ENCODE measurements at places on chromosomes 12 and 14.
A peak's percentile ranks its signal among the peaks of the same experiment; 100 is the strongest.

GRCh38 chr12:3035171-3035570 lies 42.0 kb upstream of the TSPAN9 start:
- DNase-seq, result no peak

DNA sequence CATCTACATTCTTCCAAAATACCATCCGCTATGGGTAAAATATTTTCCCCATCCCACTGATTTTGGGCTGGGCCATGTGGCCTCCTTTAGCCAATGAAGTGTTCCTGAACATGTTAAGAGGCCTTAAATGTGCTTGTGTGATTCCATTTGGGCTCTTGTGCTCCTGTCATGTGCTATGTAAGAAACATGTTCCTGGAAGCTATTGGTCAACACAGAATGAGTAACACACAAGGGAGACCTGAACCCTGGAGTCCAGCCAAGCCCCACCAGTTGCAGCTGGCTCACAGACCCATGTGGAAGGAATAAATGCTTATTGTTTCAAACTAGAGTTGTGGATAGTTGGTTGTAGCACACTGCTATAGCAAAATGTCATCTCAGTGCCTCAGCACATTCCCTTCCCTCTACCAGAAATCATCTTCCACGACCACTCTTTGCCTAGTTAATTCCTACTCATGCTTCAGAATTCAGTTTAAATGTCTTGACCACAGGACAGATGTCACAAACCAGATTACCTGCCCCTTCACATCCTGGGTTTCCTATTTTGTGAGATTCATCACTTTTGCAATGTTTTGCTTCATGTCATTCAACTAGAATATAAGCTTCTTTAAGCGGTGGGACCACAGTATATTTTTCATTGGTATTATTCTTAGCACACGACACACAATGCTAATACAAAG lies 217.3 kb upstream of the EEA1 start:
- no peak for DNase-seq

DNA sequence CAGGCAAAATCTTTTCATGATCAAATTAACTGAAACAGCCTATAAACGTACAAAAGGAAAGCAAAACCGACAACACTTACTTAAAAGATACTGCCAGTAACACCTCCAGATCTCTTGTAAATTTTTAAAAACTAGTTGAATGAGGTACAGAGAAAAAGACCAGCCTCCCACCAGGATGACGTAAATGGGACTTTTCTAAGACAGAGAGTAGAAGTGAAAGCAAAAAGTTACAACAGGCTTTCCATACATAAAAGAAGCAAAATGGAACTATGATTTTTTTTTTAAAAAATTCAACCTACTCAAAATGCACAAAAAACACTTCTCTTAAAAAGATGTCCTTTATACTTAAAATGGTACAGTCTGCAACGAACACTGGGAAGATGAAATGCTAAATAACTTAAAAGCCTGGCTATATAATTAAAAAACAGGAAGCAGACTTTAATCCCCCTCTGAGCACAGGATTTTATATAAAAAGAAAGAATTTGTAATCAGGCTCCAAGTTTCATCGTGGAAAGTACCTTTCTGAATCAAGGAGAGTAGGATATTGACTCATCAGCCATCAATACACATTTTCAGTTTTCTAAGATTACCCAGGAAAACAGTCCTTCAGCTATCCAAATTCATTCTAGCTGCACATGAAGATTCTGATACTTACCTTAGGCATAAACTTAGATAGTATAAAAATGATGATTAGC lies 14.2 kb upstream of the MYO1A start:
- no peak for DNase-seq

DNA sequence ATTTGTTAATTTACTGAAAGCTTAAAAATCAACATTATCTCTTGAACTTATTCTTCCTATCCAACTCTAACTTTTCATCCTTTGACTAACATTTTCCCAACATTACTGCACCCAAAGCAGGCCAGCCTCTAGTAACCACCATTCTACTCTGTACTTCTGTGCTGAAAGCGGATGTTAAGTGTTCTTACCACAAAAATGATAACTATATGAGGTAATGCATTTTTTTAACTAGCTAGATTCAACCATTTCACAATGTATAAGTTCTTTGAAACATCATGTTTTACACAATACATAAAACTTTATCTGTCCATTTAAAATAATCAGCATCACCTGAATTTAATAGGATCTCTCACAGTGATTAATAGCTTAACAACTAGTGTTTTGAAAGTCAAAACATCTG lies 468.5 kb upstream of the MGAT4C start:
- DNase-seq, result no peak

DNA sequence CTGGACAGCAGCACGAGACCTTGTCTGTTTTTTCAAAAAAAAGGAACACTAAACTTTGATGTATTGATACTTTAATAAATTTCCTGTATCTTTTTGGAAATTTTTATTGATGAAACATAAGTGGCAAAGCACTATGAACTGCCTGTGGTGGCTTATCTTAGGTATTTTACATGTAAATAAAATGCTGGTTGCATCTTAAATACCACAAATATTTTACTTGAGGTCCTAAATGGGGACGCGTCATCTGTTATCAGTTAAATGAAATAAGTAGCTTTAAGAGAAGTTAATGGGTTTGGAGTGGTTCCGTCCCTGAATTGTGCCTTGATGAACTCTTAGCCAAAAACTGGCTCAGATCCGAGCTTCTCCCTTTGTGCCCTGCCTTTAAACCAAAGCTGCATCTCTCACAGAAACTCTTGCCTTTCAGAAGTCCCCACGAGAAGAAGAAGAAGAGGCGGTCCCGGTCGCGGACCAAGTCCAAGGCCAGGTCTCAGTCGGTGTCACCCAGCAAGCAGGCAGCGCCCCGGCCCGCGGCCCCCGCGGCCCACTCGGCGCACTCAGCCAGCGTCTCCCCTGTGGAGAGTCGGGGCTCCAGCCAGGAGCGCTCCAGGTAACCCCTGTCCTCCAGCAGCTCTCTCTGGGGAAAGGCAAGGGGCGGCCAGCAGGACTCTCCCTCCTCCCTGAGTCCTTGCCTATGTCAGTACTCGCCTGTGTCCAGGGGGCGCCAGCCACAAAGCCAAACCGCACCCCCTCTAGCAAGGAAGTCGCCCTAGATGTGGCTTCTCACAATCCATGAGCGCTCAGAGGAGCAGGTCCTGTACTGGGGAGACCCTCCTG lies 31.2 kb upstream of the MMP17 start:
- DNase-seq, result no peak

DNA sequence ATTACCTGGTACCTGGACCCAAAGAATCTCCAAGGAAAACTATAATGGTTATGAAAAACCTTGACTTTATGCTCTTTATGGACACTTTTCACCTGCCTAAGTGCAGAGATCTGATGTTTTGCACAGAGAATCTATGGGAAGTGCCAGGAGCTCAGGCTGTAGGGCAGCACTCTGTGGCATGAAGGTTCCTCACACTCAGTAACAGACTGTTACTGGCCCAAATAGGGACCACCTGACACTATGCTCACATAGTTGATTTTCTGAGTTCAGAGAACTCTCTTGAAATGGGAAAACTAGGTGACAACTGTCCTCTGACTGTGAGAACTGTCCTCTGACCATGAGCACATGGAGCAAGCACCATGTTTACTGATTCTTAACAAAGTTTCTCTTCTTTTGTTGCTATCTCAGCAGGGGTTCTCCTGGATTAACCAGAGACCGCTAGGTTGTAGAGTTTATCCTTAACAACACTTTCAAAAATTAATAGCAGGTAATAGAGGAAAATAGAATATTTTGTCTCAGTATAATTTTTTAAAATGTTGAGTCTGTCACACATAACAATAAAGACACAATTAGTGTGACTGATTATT lies 101.6 kb downstream of the STXBP6 start:
- DNase-seq, result no peak

- no peak for DNase-seq
Observed at GRCh38 chr14:97719931-97720330, 922.7 kb downstream of the VRK1 start.

DNA sequence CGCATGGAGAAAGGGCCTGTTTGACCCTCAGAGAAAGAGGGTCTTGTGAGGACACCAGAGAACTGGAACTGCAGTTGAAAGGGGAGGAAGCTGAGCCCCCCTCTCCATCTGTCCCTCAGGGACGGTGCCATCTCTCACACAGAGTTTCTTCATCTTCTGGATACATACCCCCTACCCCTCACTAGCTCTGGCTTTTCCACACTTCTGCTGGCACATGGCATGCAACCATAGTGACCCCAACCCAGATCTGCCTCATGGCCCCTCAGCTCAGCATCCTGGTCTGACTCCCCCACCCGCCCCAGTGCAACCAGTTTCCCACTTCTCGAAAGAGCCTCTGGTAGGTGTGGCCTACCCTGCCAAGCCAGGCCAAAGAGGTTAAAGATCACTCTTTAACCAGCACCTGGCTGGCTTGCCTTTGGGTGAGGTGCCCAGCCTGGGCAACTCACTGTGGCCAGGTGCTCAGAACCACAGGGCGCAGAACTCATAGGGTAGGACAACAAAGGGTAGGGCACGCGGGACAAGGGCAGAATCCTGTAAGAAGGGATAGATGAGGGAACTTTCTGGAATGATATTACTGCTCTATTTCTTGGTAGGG lies 25.8 kb downstream of the GALNT16 start:
- no peak for DNase-seq

DNA sequence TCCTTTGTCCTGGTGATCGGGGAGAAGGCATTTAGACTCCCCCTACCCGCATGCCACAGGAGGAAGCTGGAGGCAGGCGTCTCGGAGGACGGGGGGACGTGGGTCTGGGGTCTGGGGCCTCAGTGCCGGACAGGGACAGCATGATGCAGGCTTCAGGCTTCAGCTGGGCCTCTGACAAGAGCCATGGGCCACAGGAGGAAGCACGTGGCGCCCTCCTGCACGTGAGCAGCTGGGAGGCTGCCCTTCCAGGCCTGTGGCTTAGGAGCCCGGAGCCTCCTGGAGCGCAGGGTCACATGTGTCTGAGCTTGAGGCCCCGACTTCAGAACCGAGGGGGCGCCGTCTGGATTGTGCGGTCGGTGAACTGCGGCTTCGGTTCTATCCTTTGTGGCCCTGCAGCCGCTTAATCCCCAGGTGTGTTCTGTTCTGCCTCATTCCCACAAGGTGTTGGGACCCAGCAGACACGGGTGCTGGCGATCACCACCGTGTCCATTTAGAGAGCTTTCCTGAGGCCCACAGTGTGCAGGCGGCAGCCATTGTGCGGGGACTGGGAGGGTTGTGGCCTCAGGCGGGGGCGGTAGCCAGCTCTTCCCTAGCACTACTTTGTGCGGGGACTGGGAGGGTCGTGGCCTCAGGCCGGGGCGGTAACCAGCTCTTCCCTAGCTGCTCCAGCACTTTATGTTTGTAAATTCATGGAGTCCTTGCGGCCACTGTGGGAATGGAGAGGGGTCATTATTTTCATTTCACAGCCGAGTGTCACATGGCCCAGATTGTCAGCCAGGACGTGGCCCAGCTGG lies 150.2 kb downstream of the ADGRD1 start:
- no peak for DNase-seq

- peak; percentile 51 for DNase-seq
Observed at GRCh38 chr12:14885718-14886221, at the start of gene MGP. Gene MGP (minus strand): TSS chr12:14885854. CDS start chr12:14885791, 63 bp downstream.

DNA sequence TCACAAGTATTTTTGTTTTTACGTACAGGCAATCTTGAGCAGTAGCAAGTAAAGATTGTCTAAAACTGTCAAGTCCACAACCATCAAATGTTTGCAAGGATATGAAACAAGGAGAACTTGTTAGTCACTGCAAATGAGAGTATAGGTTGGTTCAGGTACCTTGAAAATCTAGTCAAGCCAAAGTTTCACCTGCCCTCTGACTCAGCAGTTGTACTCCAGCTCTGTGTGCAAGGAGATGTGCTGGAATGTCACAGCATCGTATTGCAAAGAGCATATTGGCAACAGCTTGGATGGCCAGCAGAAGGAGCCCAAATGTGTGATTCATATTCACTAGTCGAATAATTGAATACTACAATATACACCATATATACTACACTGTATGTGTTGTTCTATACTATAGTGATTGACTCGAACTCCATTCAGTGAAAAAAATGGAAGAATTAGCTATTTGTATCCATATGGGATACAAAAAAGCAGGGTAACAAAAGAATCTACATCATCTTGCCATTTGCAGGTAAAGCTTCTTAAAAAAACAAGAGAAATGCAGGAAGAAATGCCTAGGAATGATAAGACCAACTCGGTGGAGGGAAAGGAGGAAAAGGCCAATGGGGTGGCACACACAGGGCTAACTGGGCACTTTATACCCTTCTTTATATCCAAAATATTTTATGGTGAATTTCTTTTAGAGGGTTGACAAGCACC lies 44.0 kb downstream of the EID3 start:
- no peak for DNase-seq

DNA sequence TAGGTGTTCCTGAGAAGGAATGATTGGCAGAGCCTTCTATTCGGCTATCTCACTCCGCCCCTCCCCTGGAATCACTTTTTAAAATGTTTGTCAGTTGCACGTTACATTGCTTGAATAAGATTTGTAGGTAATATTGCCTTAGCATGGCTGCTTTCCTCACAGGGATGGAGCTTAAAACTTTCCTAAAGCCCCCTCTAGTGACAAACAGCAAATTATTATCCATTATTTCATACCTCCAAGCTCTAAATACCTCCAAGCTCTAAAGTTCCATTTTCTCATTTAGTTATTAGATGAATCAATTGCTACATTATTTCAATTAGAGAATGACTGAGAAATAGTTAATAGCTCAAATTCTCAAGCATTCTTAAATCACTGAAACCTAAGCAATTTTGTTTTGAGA lies 5.1 kb upstream of the SPATA7 start:
- DNase-seq, result no peak

GRCh38 chr14:84770030-84770429 lies 759.9 kb upstream of the FLRT2 start:
- DNase-seq, result no peak

DNA sequence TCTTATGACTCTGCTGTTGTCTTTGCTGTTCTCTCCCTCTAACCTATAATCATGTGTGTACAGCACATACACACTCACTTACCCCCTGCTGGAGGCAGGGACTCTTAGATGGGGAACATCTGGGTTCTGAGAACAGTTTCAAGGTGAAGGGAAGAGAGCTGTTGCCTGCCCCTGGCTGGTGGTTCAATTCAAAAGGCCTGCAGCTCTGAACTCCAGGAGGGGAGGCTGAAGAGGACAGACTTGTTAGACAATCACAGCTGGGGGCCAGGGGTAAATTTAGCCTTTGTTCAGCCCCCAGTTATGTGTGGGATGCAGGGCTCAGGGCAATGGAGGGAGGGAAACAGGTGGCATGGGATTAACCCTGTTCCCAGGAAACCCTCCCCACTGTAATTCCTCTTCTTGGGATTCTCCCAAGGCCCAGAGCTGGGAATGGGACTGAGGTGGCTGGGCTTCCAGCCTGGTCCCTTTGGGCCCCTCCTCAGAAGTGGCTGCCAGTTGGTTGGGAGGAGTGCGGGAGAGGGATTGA lies 1.9 kb downstream of the MYL6B start:
- DNase-seq, result no peak

Data from PC-9 (cell line).